OCI-M1 (cell line): ENCODE measurements at places on chromosomes 3 and 15.

GRCh38 chr3:69052472-69052898 is 352 bp upstream of the TMF1 start:
- no peak for DNase-seq

GRCh38 chr15:100430411-100430810 is 88.6 kb upstream of the ADAMTS17 start:
- no peak for DNase-seq

DNA sequence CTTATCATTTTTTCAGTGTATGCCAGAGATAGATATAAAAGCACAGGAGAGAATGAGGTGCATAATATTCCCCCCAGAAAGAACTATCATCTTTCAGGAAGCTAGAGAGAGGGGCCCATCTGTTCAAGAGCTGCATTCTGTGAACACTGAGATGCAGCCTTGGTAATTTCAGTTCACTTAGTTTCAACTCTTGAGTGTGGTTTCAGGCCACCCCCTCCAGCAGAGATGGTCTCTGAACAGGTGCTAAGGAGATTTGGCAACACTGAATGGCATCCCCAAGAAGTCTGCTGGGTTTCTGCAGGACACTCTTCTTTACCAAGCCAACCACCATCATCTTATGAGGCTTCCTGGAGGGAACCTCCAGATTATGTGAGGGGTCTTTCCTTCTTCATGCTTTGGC is 30.4 kb upstream of the LIMD1 start:
- no peak for DNase-seq

DNA sequence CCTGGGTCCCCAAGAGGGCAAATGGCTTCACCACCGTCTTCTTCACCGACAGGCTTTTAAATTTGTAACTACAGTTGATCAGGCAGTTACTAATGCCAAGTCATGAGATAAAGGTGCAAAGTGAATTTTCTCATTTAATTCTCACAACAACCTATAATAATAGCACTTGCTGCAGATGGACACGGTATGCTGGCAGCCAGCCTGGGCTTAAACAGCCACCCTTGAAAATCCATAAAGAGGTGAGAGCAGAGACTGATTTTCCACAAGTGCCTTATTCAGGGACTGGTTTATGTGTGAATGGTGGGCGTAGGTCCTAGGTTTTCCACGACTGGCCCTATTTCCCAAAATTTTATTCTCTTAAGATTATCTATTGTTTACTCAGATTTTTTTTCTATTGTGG is 117.8 kb downstream of the RAB11A start:
- no peak for DNase-seq

GRCh38 chr3:155370198-155370597 is 76.7 kb upstream of the STRIT1 start:
- no peak for DNase-seq

DNA sequence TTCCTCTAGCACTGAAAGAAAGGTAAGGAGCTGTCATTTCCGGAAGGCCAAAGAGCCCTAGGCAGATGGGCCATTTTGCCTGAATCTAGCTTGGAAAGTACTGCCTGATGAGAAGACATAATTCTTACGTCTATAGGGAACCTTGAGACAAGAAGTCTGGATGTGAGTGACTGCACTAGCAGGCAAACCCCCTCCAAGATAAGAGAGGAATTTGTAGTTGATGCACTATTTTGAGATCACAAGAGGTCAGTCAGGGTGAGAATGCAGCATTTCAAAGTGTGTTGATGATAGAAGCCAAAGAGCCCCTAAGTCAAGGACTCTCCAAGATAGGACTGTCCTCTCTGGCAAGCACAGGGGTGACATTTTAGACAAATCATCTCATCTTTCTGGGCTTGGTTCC is 99.2 kb downstream of the HES1 start:
- no peak for DNase-seq

DNA sequence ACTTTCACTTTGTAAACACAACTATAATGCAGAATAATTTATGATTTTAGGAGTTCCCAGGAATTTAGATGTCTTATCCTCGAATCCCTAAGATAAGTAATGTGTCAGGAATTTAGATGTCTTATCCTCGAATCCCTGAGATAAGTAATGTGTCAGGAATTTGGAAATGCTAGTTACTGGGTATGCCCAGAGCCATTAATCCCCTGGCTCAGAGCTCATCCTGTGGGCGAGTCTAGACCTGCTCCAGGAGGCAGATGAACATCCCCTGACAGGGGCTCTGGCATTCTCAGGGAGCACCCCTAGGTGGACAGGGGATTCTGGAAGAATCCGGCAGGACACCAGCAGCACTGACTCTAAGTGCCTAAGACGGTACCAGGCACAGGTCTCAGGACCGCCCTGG is 163.3 kb downstream of the ARRDC4 start:
- no peak for DNase-seq

DNA sequence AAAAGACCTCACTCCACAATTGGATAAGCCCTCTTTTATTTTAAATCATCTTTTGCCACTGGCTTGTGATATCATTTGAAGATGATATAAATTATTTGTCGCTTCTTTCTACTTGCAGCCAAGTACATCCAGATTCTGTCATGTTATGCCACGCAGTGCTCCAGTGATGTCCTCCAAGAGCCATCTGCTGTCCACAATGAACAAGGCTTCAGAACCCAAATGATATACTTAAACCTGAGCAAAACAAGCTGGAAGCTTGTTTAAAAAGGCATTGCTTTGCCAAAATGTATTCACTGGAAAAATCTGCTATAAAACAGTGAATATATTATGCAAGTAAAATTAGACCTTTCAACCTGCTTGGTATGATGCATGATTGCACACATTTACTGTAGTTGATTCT is 58.8 kb upstream of the ARL6 start:
- DNase-seq: no peak

DNA sequence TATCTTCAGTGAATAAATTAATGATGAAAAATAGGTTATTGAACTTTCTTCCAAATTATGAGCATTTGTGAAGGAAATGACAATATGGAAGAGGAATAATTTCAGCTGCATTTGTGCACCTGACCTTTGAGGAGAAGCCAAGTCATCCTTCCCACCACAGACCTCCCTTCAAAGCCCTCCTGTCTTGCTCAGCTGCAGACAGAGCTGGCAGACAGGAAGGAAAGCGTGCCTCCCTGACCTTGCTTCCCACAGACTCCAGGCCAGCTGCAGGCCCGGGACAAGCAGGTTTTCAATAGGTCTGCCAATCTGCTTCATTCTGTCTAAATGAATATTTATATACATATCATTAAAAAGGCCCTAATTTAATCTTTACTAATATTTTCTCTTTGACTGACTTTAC is 152.9 kb upstream of the RBMS3 start:
- DNase-seq: no peak

DNA sequence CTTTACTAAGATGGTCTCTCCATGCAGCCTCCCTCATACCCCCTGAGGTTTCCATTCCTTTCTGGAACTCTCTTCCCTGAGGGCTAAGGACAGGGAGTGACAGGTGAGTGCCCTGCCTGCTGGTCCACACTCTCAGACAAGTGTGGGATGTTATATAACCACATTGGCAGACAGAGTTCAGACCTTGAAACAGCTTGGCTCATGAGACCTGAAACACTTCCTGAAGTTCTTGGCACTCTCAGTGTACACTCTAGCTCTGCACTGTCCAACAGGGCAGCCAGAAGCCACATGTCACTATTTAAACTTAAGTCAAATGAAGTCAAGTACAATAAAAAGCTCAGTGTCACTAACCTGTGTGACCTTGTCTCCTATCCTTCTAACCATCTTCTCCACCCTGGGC is 188.5 kb downstream of the ZNF621 start:
- DNase-seq: no peak

GRCh38 chr15:50358845-50359244 is 3.8 kb upstream of the GABPB1 start:
- DNase-seq: peak; percentile 51

DNA sequence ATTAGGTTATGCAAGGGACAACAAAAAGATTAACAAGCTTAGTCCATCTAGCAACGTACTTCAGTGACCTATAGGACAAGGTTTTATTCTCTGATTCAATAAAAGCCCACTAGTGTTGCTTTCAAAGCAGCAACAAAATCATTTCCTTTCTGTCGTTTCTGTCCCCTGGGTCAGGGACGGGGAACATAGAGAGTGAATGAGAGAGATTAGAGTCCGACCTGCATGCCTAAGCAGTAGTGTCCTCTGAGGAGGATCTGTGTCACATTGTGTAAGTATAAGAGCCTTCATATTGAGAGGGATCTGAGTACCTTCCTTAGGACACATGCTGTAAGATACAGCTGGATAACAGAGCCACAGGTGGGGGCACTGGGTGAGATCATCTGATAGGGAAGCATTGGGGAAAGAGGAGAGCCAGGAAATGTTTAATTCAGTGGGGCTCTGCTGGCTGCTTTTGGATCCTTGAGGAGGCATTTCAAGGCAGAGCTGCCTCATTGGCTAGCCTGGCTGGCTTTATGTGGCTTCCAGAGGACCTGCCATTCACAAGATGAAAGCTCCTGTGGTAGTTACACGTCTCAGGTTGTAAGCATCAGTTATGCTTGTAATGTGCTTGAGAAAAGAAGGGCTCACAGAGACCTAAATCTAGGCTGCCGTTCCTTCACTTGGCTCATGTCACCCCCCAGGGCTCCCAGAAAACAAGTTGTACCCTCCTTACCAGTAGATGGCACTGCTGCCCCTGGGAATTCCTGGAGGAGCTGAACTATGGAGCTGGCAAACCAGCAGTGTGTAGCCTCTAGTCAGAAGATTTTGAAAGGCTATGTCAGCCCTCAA is 2.7 kb downstream of the TMEM108 start:
- DNase-seq: peak; percentile 91

GRCh38 chr3:461006-461405 is 264.4 kb downstream of the CHL1 start:
- no peak for DNase-seq

DNA sequence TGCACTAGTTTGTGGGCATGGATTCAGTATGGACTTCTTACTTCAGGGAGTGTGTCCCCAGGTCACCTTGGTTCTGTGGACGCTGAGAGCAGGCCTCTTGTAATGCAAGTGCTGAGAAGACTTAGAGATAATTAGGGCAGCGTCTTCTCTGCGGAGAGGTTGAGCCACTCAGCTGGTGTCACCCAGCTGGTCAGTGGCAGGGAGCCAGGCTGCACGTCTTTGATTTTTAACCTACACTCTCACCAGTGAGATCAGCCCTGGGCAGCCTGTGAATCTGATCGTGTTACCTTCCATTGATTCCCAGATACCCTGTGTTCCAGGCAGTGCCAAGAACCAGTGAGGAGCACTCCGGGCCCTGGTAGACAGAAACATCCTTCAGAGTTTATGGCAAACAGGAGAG is 92.6 kb downstream of the SLCO3A1 start:
- DNase-seq: no peak

DNA sequence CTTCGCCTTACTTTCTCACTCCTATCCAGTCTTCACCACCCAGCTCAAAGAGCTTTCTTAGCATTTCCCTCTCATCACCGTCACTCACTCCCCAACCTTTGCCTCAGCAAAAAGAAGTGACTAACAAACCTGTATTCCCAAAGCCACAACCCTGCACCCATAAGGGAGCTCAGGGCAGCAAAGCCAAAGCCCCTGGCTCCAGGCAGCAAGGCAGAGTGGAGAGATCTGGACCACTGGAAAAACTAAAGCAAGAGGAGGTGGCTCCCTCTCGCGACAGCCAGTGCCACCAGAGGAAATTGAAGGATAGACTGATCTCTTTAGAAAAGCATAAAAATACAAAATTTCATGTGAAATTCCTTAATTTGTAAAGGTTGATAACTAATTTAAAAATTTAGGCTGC is 25.1 kb upstream of the CDCP1 start:
- DNase-seq: no peak

- DNase-seq: no peak
These were observed 74.3 kb downstream of the SIDT1 start for GRCh38 chr3:113606539-113607218.

DNA sequence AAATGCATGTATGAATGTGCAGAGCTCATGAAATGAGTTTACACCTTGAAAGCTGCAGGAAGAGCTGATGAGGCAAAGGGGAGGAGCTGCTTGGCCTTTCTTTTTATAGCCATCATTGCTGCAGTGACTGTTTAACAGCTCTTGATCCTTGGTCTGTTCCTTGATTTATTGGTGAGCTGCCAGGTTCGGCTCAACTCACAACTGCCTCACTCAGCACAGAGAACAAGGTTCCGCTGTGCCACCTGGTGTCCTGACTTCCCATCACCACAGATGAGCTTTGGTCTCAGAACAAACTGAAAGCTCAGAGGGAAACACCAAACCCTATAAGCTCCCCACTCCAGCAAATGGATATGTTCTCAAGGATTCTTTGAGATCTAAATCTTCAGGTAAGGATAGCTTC is 626.1 kb downstream of the MAGI1 start:
- no peak for DNase-seq

DNA sequence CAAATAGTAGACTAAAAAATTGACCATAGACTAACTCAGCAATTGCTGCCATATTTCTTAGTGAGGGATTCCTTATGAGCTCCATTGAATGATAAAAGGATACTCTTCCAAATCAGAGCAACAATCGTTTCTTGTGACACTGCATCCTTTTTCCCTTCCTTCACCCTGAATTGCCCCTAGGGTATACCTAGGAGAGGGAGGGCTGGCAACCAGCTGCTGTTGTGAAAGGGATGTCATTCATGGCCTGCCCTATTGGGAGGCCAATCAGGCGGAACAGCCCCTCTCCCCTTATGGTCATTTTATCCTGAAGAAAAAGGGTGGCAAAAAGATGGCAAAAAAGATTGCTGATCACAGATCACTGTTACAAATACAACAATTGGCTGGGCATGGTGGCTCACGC is 26.3 kb downstream of the B3GNT5 start:
- no peak for DNase-seq

DNA sequence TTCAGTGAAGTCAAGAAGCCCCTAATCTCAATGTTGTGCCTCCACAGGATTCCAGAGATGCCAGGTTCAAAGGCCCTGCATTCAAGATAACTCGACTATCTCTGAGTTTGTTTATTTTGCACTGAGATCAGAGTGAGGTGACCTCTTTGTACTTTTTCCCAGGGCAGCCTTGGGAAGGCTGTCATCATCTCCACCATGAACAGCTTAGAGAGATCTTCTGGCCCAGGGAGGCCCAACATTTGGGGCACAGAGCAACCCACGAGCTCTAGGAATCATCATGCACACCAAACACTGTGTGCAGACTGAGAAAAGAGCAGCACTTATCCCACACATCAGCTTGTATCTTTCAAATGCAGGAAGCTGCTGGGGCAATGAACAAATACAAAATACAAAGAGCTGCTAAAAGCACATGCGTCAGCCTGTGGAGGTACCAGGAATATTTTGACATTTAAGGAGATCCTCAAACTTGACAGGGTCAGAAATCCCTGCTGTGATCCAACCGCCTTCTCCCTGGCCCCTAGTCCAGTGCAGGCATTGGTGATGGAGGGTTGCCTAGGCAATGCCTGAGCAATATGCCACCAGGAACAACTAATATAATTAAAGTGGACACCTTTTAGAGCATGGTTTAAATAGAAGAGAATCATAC is 33.6 kb downstream of the TRIM42 start:
- DNase-seq: no peak

DNA sequence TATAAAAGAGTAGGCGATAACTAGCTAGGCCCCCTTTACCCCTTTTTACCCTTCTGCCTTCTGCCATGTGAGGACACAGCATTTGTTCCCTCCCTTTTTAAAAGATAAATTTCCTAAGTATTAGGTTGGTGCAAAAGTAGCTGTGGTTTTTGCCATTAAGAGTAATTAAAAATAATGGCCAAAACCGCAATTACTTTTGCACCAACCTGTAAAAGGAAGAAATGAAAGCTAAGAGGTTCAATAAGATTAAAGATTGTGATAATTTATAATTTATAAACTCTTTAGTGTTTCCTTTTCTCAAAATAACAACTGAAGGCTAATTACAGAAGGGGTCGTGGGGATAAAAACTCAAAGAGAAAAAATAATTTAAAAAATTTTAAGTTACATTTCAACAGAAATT is 283.5 kb upstream of the PDZRN3 start:
- DNase-seq: no peak

- peak; percentile 82 for DNase-seq
These were observed 4.0 kb downstream of the MAP2K1 start for GRCh38 chr15:66390678-66391077.
